Amniotic epithelial cell (primary cell): ENCODE measurements at places on chromosomes 12 and 14.
A peak's percentile ranks its signal among the peaks of the same experiment; 100 is the strongest.

DNA sequence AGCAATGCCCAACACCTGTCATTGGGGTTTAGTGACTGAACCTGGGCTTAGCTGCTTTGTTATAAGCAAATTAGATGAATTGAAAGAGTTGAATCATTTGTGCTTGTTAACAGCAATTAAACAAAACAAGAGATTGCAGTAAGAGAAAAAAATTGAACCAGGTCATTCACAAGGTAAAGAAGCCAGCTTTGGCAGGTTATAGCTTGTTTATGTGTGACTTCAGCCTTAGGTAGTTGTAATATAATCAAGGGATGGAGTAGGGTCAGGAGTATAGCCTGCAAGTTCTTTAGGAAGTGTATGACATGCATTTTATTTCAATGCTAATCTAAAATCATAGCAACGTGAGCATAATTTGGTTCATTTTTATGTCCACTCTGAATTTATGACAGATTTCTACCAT lies 63.4 kb upstream of the PLEKHG3 start:
- DNase-seq, result no peak

DNA sequence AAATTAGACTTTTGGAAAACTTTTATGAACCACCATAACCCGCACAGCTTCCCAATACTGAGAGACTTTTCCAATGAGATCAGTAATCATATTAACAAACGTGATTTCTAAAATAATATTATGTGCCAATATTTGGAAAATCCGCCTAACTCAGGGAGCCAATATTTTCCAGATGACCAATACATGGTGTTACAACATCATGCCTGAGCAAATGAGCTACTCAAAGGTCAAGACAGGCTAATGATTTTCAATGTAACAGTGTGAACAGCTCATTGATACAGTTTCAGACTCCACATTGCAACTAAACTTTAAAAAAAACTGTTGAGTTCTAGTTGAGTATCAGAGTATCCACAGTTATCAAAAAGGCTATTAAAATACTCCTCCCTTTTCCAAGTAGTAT lies 46.8 kb downstream of the RNF34 start:
- no peak for DNase-seq

- DNase-seq, result peak; percentile 93
Observed at GRCh38 chr12:59040656-59041055, 120.4 kb upstream of the LRIG3 start.

DNA sequence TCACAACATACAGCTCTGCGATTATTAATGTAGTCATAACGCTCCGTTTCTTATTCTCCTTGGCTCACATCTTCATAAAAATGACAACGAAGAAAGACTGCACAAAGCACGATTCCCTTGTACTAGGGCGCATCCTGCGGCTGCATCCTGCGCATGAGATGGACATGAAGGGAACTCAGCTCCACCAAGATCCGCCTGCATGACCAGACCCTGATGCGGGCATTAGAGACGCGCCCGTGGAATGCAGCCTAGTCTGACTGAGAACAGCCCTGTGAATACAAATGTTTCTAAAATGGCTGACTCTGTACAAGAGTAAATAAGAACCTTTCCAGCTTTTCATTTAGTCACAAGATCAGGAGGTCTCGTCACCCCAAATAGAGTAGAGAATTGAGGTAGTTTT lies 422.2 kb downstream of the NOVA1 start:
- no peak for DNase-seq

DNA sequence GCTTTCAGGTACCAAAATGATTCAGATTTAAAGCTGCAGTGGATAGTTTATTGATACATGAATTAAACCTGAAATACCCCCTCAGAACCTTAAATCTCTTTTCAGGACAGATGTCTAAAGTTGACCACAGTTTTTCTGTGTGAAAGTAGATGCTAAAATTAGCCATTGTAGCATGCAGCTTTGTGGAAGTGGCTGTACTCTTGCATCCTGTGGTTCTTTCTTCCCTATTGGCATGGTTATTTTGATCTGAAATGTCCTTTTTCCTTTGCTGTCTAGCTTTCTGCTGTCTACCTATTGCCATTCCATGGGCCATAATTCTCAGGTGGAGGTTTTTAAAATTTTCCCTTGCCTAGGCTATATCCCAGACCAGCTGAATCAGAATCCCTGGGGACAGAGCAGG lies 455.6 kb downstream of the ZFP36L1 start:
- DNase-seq, result no peak

DNA sequence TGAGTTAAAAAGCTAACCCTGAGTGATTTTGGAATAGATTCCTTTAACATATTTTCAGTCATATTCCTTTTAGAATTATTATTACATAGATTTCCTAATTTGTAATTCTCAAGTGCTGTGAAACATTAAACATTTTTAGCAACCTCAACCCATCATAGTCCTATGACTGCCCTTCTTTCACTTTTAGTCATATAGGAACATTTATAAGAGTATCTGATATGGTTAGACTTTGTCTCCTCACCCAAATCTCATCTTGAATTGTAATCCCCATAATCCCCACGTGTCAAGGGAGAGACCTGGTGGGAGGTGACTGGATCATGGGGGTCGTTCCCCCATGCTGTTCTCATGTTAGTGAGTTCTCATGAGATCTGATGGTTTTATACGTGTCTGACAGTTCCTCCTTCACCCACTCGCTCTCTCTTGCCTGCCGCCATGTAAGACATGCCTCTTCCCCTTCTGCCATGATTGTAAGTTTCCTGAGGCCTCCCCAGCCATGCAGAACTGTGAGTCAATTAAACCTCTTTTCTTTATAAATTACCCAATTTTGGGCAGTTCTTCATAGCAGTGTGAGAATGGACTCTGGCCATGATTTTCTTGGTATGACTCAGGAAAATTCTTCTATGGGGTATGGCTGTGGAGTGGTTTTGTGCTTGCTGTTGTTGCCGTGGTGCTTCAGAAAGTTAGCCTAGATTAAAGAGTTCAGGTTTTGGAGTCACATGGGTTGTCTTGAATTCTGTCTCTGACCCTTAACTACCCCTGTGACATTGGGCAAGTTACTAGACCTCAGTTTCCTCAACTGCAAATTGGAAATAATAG lies 83.9 kb downstream of the FUT8 start:
- DNase-seq, result peak; percentile 43
